ENCODE measurements at places on chromosomes 16 and 17.
A peak's percentile ranks its signal among the peaks of the same experiment; 100 is the strongest.

- no peak for DNase-seq
These were observed 45.8 kb upstream of the CDRT4 start for GRCh38 chr17:15513058-15513791.

DNA sequence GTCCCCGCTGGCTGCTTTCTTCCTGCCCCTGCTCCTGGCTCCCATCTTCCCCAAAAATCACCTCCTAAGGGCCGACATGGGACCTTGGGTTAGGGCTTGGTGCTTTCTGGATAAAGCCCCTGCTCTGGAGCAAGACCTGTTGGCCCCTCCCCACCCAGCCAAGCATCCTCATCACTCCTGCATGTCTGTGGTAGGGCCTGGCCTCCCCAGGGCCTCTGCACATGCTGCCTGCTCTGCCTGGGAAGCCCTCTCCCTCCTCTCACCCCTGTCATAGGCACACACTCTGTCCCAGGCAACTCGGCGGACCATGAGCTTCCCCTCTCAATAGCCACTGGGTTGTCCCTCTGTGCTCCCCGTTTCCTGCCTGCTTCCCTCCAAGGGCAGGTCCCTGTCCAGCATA, 35.2 kb downstream of the CFAP20 start:
- no peak for DNase-seq

DNA sequence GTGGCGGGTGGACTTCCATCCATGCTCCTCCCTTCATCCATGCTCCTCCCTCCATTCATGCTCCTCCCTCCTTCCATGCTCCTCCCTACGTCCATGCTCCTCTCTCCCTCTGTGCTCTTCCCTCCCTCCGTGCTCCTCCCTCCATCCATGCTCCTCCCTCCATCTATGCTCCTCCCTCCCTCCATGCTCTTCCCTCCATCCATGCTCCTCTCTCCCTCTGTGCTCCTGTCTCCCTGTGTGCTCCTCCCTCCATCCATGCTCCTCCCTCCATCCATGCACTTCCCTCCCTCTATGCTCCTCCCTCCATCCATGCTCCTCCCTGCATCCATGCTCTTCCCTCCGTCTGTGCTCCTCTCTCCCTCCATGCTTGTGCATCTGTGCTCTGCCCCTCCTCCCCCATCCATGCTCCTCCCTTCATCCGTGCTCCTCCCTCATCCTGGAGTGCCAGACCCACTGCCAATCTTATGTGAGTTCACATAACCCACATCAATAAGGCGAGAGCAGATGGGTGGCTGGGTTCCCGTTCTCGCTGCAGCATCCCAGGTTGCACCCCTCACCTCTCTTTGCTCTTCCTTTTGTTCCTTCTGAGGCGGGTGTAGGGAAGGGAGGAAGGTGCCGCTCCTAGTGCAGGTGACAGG, 22.8 kb downstream of the KSR1 start:
- no peak for DNase-seq

- peak; percentile 57 for DNase-seq
These were observed 57.6 kb downstream of the KSR1 start for GRCh38 chr17:27513849-27514248.

GRCh38 chr17:45320931-45321461, 4.2 kb upstream of the MAP3K14 start:
- DNase-seq = no peak

- no peak for DNase-seq
These were observed 3.5 kb downstream of the VMO1 start for GRCh38 chr17:4782652-4783051.

- no peak for DNase-seq
These were observed 61.9 kb downstream of the MEAK7 start for GRCh38 chr16:84442416-84443145.

DNA sequence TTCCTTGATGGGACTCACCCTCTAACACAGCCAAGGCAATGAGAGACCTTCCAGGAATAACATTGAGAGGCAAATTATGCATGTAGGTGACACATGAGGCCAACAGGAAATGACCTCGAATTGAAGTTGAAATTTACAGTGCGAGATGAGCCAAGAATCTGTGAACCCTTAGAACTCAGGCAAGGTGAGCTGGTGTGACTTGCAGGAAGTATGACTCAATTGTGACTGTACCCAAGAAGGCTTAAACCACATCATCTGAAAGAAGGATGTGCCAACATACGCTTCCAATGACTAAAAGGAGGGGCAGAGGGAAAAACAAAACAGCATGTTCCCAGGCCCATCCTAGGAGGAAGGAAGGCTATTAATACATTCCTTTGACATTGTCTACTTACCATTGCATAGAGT, 44.8 kb downstream of the PITPNC1 start:
- DNase-seq = no peak

- no peak for DNase-seq
These were observed 139.4 kb downstream of the C16orf78 start for GRCh38 chr16:49513040-49513439.

DNA sequence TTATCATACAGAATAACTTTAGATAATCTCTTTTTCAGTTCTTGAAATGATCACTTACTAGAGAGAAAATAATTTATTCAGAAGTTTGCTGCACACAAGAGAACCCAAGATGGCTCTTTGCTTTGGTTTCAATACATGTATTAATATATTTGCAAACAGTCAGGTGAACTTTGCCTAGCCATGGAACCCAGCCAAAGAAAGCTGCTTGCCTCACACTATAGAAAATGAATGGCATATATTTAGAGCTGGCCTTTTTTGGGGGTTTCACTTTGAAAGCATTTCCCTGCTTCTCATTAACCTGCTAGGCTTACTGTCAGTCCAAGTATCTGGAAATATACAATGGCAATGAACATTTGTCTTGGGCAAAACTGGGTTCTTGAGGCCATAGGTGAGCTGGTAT, 75.3 kb downstream of the MRTFB start:
- DNase-seq = no peak

Data from NCI-H1048 (cell line).